Cortex of kidney (tissue), 1 donor: ENCODE measurements at places on chromosomes 13 and 19.

DNA sequence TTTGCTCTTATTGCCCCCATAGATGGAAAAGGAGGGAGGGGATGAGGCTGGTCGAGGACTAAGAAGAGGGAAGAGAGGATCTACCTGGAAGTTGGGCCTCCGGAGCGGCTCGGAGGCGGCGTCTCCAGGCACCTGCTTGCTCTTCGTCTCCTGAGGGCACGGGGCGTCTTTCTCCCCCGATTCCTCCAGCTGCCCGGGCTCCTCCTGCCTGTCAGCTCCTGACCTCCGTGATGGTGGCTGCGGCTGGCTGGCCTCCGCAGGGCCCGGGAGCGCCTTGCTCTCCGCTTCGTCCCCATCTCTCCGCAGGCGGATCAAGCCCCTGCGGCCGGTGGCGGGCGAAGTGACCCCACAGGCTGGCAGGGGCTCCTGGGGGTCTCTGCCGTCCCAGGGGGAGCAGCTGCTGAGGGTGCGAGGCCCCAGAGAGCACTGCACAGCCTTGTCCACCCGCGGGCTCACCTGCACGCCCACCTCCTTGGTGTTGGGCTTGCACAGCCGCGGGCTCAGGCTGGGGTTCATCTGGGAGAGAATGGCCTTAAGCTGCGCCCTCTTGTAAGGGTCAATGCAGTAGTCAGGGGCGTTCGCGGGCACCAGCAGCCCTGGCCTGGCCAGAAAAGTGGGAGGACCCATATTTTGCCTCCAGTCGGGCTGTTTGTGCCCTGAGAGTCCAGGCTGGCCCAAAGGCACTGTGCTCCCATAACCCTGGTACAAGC, 3.8 kb downstream of the ZAR1L start:
- DNase-seq = no peak

DNA sequence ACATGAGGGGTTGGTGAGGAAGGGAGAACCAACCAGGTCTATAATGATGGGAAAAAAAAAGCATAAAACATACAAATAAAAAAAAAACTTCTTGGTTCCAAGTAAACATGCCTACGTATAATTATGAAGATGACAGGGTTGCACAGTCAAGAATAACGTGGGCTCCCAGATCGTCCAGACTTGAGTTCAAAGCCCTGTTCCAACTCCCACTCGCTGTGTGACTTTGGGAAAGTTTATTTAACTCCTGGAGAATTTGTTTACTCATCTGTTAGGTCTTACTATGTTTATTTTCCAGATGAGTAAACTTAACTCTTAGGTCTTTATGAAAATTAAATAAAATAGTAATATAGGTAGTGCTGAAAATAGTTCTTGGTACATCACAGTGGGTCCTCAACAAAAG, 13.8 kb downstream of the STARD13 start:
- no peak for DNase-seq

- no peak for DNase-seq
Observed at GRCh38 chr19:34880034-34880433, 46.7 kb upstream of the ZNF30 start.

- no peak for DNase-seq
Observed at GRCh38 chr13:110453797-110454196, 107.7 kb downstream of the RAB20 start.

DNA sequence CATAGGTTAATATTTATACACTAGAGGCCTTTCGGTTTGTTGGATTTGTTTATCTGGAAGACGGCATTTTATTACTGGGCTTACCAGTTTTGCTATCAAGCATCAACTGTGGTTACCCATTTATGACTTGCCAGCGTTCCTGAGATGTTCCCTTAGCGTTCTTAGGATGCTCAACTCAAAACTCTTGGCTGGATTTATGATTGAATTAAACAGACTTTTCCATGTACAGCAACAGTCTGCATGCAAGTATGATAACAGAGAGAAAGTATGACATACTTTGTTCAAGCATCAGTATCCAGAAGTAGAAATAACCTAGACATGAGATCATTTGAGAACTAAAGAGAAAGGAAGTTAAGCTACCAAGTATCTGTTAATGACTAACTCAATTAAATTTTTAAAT, 29.9 kb upstream of the RNF113B start:
- DNase-seq = no peak
